ENCODE measurements at places on chromosomes 2 and 18.

DNA sequence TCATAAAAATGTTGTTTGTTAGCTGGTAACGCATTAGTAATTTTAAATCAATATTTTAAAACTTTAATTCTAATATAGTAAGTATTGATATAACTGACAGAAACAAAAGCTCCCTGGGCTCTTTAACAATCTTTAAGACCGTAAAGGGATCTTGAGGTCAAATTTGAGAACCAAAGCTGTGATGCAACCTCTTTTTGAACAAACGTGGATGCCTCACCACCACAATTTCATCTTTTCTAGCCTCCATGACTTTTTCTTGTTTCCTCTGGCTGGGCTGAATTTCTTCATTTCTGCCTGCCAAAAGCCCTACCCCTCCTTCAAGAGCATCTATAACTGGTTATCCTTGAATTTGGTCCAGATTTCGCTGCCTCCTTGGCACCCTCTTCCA lies 563 bp upstream of the POLE4 start:
- DNase-seq: no peak

- no peak for DNase-seq
Measured at GRCh38 chr2:31142110-31142509, 3.9 kb upstream of the GALNT14 start.

GRCh38 chr2:181281206-181281832 lies 175.9 kb upstream of the ITGA4 start:
- DNase-seq: no peak

DNA sequence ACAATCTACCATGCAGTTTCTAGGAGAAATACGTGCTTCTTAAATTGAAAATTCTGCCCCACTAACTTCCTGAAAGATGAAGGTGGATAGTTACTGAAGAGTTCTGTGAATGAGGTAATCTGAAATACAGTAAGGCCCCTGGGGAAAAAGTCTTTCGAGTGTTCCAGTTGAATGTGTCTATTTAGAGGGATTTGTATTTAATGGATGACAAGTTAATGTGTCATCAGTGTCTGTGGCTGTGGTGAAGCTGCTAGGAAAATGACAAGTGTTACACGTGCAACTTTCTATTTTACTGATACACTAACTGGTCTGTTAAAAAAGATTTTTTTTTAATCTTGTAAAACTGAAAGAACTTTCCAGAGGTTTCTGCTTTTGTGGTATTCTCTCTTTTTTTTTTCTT lies 384.6 kb downstream of the STK39 start:
- DNase-seq: no peak

GRCh38 chr2:17536416-17536815 lies 4.1 kb upstream of the VSNL1 start:
- DNase-seq: no peak

DNA sequence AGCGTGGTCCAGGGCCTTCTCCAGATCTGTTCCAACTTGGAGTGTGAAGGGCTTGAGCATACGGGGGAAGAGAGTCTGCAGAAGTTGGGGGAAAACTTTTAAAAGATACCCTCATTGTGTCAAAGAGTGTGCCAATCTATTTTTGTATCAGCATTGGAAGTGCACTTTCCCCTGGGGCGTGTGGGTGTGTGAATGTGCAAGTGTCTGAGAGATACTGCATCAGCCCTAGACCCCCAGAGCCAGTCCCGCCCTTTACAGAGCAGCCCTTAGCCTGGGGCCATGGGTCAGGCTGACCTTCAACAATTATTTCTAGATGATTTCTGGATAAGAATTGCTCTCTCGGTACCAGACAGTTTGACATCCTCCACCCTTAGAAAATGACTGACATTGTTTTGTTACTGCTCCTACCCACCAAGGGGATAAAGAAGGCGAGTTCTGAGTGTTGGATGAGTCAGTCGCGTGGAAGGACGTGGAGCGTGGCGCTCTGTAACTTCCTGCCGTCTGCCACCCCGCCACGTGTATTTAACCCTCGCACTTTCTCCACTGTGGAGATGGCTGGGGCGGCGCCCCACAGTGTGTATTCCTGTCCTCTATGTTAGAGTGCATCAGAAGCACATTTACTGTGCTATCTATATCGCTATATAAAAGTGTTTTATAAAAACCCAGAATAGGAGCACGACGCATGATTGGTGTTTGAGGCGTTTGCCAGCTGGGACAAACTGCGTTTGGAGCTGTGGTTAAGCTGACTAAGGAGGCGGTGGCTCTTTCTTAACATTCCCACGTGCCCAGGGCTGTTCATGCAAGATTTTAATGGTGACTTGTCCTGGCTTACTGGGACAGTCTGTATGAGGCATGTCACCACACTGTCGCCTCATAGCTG lies 122.6 kb downstream of the CABLES1 start:
- DNase-seq: no peak

DNA sequence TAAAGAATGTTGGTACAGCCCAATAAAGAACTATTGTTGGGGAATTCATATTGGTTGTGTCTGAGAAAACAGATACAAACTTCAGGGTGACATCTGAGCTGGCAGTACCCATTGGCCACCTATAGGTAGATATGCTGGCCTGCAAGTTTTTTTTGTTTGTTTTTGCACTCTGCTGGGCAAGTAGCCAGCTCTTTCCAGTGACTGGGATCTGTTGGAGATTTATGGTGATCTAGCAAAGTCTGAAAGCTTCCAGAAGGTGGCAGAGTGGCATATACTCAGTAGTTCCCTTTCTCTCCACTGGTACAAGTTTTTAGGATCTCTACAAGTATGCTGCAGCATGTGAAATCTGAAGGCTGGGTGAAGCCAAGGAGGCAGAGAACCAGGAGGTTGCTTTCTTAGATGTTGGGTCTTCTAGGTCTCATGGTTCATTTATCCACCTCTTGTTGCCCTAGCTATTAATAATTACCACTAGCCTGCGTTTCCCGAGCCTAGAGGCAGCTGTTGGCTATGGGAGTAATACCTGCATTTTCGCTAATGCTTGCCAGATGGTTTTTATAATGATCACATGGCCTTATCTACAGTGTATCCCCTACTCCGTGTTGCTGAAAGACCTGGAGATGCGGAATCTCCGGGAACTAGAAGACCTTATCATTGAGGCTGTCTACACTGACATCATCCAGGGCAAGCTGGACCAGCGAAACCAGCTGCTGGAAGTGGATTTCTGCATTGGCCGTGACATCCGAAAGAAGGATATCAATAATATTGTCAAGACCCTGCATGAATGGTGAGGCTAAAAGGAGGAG lies 9.5 kb downstream of the COPS7B start:
- DNase-seq: no peak

All from germinal center (tissue), 1 donor.